ENCODE measurements at places on chromosomes 7 and 10.

- DNase-seq: peak; percentile 13
Observed at GRCh38 chr7:98165827-98166667, 45.2 kb upstream of the BHLHA15 start.

DNA sequence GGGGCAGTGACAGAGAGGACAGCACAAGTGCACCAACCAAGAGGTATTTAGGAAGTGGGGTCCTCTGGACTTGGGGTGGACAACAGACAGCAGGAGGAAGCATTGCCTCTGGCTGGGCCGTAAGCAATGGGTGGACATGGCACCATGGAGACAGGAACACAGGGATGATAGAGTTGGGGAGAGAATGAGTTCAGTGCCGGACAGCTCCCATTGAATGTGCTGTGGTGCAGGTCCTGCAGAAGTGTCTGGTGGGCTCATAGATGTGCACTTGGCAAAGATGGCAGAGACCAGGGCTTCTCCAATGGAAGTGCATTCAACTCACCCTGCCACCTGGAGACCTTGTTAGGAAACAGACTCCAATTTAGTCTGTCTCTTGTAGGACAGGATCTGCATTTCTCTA, 341.5 kb upstream of the ZMIZ1 start:
- DNase-seq: no peak

DNA sequence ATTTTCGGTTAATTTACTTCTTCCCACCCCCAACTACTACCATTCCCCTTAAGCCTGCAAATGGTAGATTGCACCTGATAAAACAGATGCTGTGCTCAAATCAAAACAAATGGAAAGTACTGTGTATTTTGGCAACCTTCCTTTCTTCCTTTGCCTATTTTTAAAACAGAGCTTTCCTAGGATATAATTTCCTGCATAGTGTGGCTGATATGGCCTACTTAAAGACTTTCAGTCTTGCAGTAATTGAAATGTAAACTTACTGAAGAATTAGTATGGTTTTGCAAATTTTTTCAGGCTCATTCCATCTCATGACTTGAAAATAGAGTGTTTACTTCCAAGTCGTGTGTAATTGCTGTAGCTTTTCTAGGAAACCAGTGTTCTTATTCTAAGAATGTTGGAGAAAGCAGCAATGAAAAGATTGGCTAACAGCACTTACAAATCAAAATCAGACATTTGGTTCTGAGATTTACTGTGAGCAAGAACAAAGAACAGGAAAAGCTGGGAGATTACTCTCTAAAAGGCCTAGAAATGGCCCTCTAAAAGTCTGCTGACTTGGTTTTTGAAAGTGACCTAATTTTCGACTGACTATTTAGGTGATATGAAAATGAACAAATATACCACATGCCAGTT, 52.0 kb downstream of the REEP3 start:
- no peak for DNase-seq

DNA sequence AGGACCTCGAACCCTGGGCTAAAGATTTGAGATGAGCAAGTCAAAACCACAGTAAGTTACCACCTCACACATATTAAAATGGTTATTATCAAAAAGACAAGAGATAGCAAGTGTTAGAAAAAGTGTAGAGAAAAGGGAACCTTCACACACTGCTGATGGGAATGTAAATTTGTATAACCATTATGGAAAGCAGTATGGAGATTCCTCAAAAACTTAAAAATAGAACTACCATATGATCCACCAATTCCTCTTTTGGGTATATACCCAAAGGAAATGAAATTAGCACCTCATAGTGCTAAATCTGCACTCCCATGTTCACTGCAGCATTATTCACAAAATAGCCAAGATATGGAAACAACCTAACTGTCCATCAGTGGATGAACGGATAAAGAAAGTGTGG, 20.8 kb upstream of the FRA10AC1 start:
- no peak for DNase-seq

- DNase-seq: no peak
Observed at GRCh38 chr7:142616121-142616643, 133.1 kb upstream of the PRSS1 start.

DNA sequence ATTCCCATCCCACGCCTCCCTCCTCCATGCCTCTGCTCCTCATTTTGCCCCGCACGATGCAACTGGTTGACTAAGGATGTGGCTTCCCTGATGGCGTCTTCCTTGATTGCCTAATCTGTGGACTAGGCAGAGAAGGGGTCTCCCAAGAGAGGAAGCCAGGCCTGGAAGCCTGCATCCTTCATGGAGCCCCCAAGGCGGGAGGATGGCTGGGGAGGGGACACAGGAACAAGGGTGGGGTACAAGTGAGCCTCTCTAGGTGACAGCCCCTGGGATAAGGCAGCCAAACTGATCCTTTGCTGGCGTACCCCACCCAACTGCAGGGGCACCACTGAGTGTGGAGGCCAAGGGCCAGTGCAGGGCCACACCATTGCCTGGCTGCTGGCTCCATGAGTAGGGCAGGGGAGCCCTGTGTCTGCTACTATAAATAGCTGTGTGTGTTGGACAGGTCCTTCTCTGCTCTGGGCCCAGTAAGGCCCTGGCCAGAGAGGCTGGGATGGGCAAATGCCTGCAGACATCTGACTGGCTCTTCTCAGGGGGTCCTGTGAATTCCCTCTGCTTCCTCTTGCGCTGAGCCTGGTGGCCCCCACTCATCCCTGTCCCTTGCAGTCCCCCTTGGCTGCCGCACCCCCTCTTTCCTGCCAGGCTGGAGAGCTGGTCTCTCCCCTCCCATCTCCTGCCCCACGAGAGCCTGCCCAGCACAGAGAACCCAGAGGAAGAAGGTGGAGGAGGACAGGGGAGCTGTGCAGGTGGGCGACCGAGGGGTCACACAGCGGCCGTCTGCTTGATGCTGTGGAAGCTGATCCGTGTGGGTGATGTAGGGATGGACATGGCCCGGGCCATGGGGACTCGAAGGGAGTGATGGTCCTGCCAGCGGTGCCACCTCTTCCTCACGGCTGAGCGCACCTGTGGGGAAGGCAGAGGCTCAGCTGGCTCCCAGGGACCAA, 29.3 kb downstream of the CRHR2 start:
- no peak for DNase-seq

GRCh38 chr10:2980791-2981360, 86.5 kb upstream of the PFKP start:
- no peak for DNase-seq

- DNase-seq: peak; percentile 36
Observed at GRCh38 chr10:13659887-13660550, 73.3 kb downstream of the PRPF18 start.

- DNase-seq: no peak
Observed at GRCh38 chr7:115910541-115911164, 119.9 kb downstream of the TFEC start.

GRCh38 chr10:102581981-102582580, 62.2 kb upstream of the TRIM8 start:
- no peak for DNase-seq

DNA sequence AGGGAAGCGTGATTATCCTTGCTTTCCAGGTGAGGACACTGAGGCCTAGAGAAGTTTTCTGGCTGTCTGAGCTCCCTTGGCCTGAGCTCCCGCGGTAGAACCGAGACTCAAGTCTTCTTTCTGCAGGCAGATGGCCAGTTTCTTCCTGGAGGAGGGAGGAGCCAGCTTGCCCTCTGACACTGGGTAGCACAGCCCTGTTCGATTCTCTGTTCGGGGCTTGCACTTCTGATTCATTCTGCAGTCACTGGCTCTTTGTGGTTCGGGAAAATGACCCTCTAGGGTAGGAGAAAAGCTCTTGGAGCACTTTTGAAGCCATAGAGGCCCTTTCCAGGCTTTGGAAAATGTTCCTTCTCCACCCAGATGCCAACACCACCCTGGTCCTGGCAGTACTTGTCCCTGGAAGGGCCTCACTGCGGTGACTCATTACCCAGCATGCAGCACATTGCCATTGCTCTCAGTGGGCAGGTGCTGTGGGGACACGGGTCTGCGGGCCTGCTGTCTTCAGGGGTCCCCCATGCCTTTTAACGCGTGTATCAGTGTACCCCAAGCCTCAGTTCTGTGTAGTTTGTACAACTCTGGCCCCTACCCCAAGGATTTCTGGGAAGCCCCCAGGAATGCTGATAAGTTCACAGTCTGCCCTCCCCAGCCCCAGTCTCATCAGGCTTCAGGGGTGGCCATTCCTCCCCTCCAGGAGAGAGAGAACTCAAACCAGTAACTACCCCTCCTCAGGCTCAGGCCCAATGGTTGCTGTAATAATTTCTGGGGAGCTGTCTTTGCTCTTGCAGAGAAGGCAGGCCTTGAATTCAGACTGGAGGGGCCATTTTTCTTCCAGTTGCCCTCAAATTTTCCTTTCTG, 11.9 kb downstream of the CHST3 start:
- no peak for DNase-seq

DNA sequence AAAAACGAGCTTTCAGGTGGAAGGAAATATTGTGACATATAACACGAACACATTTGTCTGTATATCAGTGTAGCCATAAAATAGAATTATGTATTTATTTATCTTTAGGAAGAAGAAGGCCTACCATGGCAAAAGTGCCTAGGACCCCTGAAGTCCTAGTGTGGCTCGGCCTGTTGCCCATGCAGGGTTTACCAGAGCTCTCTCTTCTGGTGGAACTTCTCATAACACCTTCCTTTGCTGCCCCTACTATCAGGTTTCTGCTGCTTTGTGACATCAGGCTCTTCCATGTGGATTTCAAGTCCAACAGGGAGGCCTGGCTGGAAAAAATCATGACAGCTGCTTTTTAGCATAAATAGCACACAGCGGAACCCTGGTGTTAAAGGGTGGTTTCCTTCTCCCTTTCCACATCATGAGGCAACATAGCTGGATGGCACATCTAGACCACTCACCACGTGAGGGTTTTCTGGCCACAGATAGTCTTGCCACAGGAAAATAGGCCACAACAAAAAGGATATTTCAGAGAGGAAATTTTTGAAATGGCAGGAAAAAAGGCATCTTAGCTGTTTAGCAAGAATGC, 44.8 kb upstream of the ADO start:
- no peak for DNase-seq

- no peak for DNase-seq
Observed at GRCh38 chr7:28107960-28108359, 72.6 kb downstream of the JAZF1 start.

DNA sequence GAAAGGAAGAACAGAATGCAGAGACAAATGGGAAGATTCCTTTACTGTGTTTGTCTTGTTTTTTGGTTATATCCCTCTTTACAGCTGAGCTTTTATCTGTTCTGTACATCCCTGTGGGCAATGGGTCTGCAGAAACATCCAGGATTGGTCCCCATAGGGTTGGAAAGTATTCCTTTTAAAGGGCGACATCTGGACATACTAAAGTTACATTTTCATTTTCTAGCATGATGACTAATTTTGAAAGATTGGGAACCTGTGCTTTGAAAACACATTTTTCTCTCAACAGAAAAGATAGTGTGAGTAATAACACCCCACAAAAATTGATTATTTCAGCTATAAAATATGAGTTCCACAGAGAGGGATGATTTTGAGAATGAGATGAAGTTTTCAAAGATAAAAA, 435.8 kb downstream of the GPAM start:
- DNase-seq: no peak

DNA sequence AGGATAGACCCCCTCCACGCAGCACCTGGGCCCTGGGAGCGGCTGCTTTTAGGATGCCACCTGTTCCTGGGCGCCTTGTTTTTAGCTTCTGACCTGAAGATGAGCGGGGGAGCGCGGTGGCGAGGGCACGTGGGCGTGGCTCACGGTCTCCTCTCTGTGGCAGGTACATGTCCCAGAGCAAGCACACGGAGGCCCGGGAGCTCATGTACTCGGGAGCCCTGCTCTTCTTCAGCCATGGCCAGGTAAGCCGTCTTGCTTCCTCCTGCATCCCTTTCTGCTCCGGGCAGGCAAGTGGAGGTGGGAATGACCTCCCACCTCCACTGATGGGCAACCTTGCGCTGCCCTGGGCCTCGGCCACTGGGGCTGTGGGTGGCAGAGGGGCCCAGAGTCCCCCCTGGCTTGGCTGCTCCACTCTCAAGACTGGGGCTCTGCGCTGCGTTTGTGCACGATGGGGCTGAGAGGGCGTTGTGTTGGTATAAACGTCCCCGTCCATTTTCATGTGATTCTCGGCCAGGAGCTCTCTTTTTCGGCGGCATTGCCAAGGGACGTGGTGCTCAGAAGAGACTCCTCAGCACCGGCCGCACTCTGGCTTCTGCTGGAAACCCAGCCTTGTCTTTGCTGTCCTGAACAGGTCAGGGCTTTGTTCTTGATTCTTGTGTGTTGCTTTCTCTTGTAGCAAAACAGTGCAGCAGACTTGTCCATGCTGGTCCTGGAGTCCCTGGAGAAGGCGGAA, 9.7 kb downstream of the GET4 start:
- DNase-seq: no peak

- no peak for DNase-seq
Observed at GRCh38 chr7:39252916-39253315, 275.2 kb downstream of the POU6F2 start.

- DNase-seq: no peak
Observed at GRCh38 chr7:103809229-103809994, 180.0 kb downstream of the RELN start.

- DNase-seq: no peak
Observed at GRCh38 chr7:117012284-117012683, 59.0 kb downstream of the ST7 start.

DNA sequence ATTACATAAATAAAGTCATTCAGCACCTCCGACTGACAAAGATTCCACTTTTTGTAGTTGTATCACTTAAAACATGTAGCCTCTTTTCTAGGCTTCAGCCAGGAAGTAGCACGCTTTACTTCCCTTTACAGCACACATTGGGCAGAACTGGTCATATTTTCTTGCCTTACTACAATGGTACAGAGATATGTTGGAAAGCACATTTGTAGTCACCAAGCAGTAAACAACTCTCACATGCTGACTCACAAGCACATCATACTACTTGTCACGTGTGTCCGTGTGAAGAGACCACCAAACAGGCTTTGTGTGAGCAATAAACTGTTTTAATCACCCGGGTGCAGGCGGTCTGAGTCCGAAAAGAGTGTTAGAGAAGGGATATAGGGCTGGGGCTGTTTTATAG, 1071.8 kb downstream of the DNAJB9 start:
- DNase-seq: no peak

DNA sequence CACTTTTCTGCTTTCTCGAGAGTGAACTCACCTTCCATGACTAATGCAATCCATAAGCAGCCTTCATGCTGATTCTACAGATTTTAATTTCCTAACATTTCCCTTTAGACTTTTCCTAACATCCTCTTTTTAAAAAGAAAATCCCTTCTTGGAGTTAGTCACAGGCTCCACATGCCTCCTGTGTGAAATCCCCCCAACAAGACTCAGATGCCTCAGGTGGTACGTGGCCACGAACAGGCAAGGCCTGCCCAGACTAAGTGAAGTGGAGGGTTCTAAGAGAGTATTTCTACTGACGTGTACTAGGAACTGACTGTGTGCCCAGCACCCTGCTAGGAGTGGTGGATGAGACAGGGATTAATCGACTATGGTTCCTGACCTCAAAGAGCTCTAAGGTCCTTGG, 125.9 kb upstream of the HPS1 start:
- DNase-seq: no peak

DNA sequence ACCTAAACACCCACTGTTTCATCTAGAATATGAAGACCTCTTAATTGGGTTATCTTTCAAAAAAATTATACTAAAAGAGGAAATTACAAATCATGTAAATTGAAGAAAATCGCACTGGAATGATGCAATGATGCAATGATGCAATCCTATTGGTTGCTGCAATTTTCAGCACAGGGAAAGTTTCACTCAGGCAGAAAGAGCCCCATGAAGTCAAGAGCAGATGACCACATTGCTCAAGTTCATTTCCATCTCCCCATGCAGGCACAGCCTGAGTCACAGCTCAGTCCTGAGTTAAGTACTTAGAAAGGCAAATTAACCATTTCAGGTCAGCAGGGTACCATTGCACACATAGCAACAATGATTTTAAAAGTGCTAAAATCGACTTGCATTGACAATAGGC, 180.3 kb upstream of the MYO3A start:
- DNase-seq: no peak

- no peak for DNase-seq
Observed at GRCh38 chr7:121833991-121834390, 39.0 kb upstream of the PTPRZ1 start.

All from stimulated activated CD8-positive, alpha-beta memory T cell treated with anti-CD3 and anti-CD28 coated beads, Interleukin-4, amount 100 ng/mL, for 1 hour (primary cell).